Mesenteric fat pad (tissue), 1 donor: ENCODE measurements at places on chromosomes 4 and X.

DNA sequence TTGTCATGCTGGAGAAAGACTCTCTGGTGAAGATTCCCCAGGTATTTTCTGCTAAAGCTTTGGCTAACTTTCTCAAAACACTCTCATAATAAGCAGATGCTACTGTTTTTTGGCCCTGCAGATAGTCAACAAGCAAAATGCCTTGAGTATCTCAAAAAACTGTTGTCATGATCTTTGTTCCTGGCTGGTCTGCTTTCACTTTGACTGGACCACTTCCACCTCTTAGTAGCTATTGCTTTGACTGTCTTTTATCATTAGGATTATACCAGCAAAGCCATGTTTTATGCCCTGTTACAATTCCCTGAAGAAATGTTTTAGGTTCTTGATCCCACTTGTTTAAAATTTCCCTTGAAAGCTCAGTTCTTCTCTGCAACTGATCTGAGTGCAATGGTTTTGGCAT, 231.5 kb downstream of the SLC7A11 start:
- DNase-seq, result no peak

GRCh38 chr4:100098011-100098545, 92.2 kb downstream of the DDIT4L start:
- no peak for DNase-seq

- no peak for DNase-seq
Measured at GRCh38 chr4:94454405-94454804, 2.7 kb downstream of the PDLIM5 start.

GRCh38 chr4:100372432-100372831, 145.4 kb downstream of the EMCN start:
- DNase-seq, result no peak

- DNase-seq, result no peak
Measured at GRCh38 chr4:25609976-25610375, 45.7 kb upstream of the SLC34A2 start.

- DNase-seq, result no peak
Measured at GRCh38 chr4:177356206-177356605, 46.5 kb downstream of the NEIL3 start.

DNA sequence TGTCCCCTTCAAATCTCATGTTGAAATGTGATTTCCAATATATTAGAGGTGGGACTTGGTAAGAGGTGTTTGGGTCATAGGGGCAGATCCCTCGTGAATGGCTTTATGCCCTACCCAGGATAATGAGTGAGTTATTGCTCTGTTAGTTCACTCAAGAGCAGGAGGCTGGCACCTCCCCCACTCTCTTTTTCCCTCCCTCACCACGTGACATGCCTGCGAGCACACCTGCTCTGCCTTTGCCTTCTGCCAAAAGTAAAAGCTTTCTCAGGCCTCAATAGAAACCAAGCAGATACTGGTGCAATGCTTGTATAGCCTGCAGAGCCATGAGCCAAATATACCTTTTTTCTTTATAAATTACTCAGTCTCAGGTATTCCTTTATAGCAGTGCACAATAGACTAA, 286.3 kb upstream of the UGT8 start:
- DNase-seq, result no peak
